CD4-positive, alpha-beta T cell treated with Interleukin-15 for 4 hours (primary cell): ENCODE measurements at places on chromosomes 4 and X.

- DNase-seq = no peak
Observed at GRCh38 chr4:183411291-183411861, 33.1 kb upstream of the CDKN2AIP start.

DNA sequence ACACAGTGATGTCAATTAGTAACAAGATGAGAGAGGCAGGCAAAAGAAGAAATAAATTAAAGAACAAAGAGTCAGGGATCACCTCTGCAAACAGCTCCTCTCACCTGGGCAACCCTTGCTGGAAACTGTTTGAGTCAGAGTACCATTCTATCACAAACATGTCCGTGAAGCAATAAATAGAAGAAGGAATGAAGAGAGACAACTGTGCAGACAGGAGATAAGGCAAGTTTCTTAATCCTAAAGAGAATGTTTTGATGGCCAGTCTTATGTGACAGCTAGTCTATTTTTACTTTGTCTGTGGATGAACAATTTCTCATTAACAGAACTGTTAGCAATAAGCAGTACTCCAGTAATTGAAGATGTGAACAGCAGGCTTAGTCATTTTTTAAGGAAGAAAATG is 422.4 kb downstream of the DMD start:
- no peak for DNase-seq

GRCh38 chrX:14581081-14581480 is 51.7 kb downstream of the GLRA2 start:
- no peak for DNase-seq

- no peak for DNase-seq
Observed at GRCh38 chr4:53168228-53168627, 197.6 kb downstream of the SCFD2 start.

GRCh38 chrX:101051153-101051548 is 760 bp downstream of the TRMT2B start:
- no peak for DNase-seq

- DNase-seq = no peak
Observed at GRCh38 chr4:69742596-69742995, 17.8 kb downstream of the SULT1B1 start.

- no peak for DNase-seq
Observed at GRCh38 chr4:77045490-77045889, 30.3 kb downstream of the CCNI start.

GRCh38 chrX:20217271-20217670 is 49.4 kb downstream of the RPS6KA3 start:
- peak; percentile 32 for DNase-seq

DNA sequence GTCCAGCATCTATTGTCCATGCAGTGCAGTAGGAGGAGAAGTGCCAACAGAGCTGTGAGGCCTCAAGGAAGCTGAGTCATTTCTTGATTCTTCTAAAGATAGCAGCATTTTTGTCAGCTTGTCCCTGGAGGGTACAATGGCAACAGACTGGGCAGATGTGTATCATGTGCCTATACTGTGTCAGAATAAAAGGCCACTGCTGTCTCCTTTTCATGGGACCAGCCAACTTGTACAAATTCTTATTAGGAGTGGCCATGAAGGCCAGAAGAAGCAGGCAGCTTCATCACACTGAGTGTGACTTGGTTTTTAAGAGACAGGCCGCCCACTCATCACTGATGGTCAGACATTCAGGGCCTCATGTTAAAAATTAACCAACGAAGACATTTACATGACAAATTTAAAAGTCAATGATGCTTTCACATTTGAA is 185.0 kb upstream of the FAM241A start:
- DNase-seq = no peak

DNA sequence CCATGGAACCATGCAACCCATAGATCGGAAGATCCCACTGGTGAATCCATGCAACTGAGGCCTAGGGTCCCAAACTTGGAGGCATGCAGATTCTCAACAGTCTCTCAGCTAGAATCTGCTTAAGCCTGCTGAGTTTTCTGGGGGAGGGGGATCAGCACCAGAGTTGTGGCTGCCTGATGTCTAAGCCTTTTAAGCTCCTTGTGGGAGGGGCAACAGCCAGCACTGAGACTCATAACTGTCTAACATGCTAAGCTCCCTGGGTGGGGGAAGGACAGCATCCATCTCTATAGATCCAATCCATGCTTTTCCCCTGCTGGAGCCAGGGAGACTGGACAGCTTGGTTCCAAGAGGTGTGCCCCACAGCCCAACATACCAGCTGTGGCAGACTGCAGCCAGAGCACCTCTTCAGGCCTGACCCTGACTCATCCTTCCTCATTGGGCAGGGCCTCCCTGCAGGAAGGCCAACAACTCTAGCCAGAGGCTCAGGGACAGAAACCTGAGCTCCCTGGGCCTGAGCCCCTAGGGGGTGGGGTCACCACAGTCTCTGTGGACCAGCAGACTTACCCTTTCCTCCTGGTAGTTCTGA is 300.1 kb upstream of the SLC7A11 start:
- no peak for DNase-seq

- no peak for DNase-seq
Observed at GRCh38 chrX:110251526-110251925, 66.4 kb downstream of the AMMECR1 start.

DNA sequence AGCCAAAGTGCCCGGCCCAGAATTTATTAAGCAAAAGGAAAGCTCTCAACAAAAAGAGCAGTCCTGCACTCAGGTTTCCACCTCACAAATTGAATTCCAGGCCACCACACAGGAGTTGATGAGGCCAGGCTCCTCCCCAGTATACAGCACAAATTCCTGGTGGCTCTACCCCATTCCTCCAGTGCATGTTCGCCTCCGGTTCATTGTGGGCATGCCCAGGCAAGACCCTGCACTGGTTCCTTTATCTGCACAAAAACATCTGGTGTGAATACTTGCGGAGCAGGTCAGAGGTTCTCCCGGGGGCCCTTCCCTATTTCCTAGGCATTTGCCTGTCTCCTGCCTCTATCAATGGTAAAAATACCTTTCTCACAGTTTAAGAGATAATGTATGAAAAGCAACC is 195.2 kb upstream of the ANXA10 start:
- DNase-seq = no peak

GRCh38 chr4:18020145-18020670 is 1.3 kb downstream of the LCORL start:
- DNase-seq = no peak

DNA sequence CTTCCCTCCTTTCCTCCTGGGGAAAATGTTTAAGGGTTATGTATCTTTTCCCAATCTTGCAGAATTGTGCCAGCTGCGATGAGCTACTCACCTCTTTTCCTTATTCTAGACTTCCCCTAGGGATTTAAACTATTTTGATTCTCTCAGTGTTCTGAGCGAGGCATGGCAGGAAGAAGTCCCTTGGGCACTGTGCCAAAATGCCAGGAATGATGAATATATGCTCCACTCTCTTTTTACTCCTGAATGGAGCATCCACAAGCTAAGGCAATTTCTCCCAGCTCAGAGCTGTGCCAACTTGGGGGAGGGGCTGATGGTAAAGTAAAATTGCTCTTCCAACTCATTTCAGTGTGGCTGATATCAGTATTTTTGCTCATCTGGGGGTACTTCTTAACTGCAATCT is 4.0 kb upstream of the C4orf17 start:
- DNase-seq = no peak

DNA sequence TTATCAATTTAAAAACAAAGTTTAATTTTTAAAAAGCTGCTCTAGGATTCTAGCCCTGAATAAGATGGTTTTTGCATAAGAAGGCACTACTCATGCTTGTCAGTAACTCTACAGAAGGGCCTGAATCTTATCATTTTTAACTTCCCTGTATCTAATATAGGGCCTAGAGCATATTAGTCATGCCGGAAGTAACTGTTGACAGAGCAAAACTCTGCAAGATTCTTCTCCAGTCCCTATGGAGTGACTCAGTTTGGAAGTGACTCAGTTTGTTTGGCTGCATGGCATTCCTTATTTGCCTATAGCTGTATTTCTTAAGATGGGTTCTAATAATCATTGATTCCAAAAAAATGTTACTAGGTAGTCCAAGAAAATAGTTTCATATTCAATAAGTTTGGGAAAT is 431.8 kb upstream of the HTR2C start:
- DNase-seq = no peak

- no peak for DNase-seq
Observed at GRCh38 chrX:123424546-123424945, 240.5 kb downstream of the GRIA3 start.
